ENCODE measurements at places on chromosomes 12 and 14.

DNA sequence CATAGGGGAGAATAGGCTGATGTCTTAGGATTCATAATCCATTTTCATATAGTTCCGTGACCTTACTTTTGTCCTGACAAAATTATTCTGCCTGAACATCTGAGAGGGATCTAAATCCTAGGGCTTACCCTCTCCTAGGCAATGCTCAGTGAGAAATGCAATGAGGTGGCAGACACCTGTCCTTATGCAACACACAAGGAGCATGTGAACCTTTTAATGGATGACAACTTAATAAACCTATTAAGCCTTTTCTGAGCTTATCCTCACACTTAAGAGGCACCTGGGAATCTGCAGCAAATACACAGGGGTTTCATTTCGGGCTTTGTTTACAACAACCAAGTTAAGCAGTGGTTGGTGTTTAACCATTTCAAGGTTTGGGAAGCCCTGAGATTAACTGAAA, 24.6 kb downstream of the SINHCAF start:
- no peak for DNase-seq

DNA sequence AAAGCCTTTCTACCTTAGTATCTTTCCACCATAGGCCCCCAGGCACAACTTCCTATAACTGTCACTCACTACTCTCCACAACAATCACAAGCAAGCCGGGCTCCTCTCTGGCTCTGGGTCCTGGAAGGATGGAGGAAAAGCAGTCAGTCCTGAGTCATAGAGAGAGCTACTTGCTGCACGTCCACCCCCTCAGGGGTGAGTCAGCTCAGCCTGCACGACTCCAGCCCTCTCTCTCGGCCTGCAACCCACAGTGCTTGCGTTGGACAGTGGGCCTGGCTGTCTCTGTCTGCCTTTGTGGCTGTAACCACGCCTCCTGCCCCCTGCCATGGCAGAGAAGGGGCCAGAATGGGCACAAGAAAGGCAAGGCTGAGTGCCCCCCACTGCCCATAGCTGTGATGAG, 154.1 kb upstream of the FKBP4 start:
- no peak for DNase-seq

GRCh38 chr12:24728366-24728765, 220.5 kb downstream of the BCAT1 start:
- DNase-seq, result no peak

- DNase-seq, result no peak
Observed at GRCh38 chr12:64694130-64695040, 64.8 kb downstream of the GNS start.

DNA sequence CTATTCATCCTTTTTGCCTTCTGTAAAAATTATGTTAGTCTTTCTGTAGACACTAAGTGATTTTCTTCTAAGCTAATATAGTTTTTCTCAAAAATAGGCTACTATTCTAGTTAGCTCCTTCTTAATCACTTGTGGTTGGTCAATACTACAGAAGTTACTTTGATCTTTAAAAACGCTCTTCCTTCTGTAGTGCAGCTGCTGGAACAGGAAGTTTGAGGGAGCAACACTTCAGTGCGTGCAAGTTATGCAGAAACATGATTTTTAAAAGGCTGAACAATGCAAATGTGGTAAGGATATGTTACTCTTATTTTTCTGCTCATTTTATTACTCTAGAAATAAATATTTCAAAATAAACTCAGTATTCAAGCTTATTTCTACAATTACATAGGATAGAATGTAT, 11.1 kb upstream of the RERGL start:
- no peak for DNase-seq

- no peak for DNase-seq
Observed at GRCh38 chr12:19120795-19121194, 8.7 kb upstream of the PLEKHA5 start.

GRCh38 chr14:93299866-93300265, 33.0 kb downstream of the BTBD7 start:
- DNase-seq, result no peak

GRCh38 chr12:41656454-41656853, 468.3 kb downstream of the PDZRN4 start:
- no peak for DNase-seq

GRCh38 chr12:125330645-125331341, 265.6 kb downstream of the AACS start:
- peak; percentile 49 for DNase-seq

DNA sequence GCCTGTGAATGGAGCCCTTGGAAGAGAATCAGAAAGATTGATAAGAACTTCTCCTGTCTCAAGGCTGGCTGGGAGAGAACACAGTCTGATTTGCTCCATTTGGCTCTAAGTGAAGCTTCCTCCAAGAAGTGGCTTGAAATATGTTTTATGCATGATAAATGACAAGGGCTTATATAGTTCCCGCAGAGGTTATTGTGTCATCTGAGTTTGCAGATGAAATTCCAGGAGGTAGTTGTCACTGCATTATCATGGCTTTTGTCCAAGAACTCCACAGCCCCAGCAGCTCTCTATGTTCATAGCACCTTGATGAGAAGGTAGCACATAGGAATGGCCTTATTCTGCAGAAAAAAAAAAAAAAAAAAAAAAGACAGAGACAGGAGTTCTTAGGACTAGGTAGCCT, 108.5 kb downstream of the DACT1 start:
- DNase-seq, result no peak

GRCh38 chr12:108772247-108772646, 40.9 kb upstream of the CORO1C start:
- DNase-seq, result peak; percentile 50

DNA sequence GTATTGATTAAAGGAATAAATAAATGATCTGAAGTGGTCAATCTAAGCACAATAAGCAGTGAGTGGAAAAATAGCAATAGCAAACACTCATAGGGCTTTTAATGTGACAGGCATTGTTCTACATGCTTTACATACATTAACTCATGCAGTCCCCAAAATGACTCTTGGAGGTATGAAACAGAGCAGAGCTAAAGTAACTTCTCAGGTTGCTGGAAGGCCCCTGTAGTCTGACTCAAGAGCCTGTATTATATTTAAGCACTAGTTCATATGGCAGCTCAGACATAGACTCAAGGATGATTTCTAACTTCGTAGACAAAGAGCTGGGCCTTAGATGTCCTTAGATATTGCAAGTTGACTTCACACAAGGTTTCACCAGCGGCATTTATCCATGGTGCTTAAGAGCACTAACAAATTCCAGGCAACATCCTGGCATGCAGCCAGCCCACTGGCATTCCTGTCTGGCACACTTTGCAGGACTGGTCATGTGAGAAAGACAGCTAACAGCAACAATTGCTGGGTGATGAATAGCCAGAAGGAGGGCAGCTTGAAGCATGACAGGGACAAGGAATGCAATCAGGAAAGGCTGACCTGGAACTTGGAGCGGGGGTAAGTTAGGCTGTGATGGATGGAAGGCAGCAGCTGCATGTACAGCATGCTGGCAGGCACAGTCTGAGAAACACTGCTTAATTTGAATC, 22.9 kb upstream of the KTN1 start:
- no peak for DNase-seq

GRCh38 chr12:13124656-13125505, 21.4 kb upstream of the GSG1 start:
- DNase-seq, result no peak

- DNase-seq, result no peak
Observed at GRCh38 chr14:32947792-32948191, 9.1 kb downstream of the NPAS3 start.

DNA sequence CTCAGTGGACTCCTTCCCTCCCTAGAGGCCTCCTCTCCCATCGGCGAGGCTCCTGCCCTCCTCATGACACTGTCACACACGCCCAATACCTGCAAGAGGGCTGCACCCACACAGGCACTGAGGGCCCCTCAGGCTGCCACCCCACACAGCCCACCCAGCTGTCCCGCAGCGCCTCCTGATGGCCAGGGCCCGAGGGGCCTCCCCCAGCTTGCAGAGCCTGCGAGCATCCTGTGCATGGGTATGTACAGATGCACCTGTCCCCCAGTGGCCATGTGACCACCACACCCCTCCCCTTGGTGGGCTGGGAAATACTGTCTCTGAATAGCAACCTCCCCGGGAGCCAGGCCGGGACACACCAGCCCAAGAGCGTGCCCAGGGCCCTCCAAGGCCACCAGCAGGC, 19.0 kb upstream of the NUDT14 start:
- DNase-seq, result no peak

DNA sequence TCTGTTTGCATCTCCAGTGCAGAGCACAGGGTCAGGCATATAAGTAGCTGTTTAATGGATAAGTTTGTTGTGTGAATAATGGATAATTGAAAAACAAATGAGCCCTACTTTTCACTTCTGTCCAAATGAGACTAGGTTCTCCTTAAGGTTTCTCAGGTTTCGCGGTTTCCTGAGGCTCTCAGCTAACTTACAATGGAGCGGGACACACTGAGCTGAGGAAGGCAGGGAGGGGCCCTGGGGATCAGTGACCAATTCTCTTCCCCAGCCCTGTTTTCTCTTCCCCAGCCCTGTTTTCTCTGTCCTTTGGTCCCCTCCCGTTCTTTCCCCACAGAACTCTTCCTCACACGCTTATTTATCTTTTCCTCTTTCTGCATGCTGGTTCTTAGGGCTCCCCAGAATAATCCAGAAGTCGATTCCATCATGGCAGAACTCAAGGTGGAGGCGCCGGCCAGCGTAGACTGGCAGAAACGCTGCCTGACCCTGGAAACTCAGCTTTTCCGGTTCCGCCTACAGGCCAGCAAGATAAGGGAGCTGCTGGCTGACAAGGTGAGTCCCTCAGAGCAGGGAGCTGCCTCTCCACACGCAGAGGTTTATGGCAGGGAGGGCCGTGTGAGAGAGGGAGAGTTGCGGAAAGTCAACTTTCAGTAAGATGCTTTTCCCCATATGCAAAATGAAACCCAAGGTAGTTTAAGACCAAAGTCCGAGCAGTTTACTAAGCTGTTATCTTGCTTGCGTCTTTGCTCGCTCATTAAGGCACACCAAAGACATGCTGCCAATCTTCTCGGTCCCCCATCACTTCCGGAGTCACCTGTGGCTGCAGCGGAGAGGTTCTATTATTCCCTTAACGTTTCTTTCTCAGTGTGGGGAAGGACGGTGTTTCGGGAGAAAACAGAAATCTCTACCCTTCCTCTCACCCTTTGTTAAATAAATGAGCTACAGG, 8.6 kb downstream of the PLEKHH1 start:
- DNase-seq, result no peak

DNA sequence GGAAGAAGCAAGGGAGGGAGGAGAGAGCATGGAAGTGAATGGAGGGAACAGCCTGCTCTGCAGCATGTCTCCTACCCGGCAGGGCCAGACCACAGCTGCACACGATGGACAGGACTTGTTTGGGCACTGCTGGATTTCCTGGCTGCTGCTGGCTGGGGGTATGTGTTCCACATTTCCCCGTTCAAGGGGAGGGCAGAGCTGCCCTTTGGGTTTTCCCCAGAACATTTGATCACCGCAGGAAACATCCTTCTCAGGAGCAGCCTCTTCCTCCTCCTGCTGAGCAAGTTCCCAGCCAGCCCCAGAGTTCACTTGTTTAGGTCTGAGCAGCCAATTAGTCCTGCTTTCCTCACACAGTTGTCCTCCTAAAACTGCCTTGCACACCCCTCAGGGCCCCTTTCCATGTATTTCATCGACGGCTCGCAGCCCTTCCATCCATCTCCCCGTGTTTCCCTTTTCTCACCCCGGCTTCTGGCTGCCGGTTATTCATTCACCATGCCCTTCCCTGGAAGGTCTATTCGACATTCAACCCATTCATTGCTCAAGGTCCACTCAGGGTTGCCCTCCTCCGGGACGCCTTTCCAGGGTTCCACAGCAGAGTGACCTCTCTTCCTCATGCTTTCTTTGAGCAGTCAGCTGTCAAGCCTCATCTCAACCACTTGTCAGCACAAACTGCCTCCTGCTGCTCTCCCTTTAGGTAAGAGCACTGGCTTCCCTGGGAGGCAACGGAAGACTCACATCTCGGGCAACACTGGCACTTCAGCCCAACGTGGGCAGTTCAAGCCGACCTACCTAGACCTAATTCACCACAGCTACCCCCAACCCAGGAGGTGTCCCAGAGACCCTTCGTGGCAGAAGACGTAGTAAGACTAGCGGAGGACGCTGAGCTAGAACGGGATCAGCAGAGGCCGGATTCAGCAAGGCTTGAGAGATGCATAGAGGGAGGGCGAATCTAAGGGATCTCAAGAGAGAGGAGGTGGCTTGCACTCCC, 20.1 kb upstream of the ANO2 start:
- no peak for DNase-seq

GRCh38 chr14:86518298-86518697, 988.4 kb downstream of the FLRT2 start:
- no peak for DNase-seq

DNA sequence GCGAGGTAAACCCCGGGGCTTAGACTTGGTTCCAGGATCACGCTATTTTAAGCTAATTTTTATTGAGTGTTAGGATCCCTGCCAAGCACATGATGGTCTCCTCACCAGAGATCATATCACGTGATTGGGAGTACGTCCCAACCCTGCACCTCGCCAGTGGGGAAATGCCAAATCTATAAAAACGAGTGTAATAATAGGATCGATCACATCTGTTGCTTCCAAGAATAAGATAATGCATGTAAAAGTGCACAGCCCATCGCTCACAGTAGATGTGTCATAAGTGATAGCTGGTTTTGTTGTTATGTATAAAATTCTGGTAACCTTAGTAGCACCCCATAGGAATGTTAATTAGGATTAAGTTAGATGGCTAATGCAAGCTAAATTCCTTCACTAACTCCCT, 581.0 kb upstream of the TMEM132C start:
- DNase-seq, result no peak

- DNase-seq, result no peak
Observed at GRCh38 chr12:54010053-54010971, 1.5 kb downstream of the HOXC8 start.
